ENCODE measurements at places on chromosomes 7 and 10. TPM values are rescaled to one million over a fixed set of nuclear protein-coding genes. Genes with fewer than 3 reads are reported as not detected.

NRBF2 gene
- 14.4 TPM for polyA plus RNA-seq

DNA sequence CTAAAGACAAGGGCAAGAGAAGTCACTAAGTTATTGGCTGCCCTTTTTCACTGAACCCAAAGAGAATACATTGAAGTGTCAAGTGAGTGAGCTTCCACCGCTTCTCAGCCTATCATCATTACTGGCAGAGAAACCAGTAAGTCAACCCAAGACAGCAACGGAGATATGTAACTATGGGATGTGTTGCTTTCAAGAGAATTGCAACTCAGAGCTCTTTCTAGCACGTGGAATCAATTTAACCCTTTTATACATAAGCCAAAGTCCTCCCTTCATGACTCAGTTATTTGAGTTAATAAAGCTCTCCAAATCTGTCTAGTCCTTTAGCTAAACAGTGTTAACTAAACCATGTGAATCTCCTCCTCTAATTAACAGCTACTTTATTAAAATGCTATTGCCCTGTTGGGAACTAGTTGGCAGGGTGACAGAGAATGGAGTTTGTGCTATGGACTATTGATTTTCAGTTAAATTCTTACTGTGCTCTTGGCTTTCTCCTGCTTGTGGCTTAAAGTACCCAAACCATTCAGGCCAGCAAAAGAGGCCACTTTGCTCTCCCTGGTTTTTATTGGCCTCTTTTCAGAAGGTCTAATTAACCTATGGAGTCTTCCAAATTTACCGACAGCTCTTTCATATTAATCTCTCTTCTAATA lies 287.7 kb downstream of the NRG3 start:
- DNase-seq = no peak

GRCh38 chr7:22653951-22654350 lies 73.0 kb upstream of the IL6 start:
- no peak for DNase-seq

DNA sequence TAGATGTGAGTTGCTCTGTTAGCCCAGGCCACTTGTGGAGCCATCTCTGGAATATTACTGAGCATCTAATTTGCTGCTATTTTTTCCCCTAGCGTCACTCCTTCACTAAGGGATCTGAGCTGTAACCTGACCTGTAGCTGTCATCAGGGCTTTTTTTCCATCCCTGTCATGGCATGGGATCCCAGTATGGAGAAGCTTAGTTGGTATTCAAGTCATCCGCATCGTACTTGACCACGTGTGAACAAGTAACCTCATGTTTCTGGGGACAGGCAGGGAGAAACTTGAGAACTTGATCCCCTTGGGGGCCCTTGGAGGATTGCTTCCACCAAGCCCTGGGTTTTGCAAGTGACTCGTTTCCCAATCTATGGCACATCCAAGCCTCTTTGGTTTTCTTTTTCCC lies 474.4 kb upstream of the GALNT17 start:
- no peak for DNase-seq

DNA sequence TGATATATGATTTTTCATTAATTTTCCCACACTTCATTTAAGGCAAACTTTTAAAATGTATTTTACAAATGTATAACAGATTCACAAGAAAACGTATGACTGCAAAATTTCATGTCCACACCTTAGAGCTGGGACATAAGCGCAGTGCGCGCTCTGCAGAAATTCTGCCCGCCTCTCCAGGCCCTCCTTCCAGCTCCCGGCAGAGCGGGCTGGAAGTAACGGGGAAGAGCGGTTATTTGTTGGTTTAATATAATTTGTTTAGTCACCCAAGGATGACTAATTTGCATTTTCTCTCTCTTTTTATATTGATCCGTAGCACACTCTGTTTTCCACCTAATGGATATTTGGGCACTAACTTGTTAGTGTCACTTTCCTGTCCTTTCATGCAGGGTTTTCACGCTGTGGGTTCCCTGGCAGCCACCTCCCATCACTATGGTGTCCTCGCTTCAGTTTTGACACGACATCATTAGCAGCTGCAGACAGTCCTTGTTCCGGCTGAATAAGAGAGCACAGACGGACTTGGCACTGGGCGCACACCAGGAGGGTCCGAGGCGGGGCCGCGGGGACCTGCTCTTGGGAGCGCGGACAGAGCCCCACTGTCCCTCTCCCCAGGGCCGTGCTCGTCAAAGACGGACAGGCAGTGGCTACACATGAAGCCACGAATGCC lies 129.2 kb upstream of the SEC61G start:
- DNase-seq = peak; percentile 44

Measured in small intestine (tissue), 16 donors.